Stimulated activated CD4-positive, alpha-beta T cell treated with anti-CD3 and anti-CD28 coated beads, TNF-alpha, amount 100 ng/mL, for 1 hour (primary cell): ENCODE measurements at places on chromosomes 5 and 9.

GRCh38 chr5:57243286-57244137 is 69.7 kb downstream of the GPBP1 start:
- DNase-seq, result no peak

DNA sequence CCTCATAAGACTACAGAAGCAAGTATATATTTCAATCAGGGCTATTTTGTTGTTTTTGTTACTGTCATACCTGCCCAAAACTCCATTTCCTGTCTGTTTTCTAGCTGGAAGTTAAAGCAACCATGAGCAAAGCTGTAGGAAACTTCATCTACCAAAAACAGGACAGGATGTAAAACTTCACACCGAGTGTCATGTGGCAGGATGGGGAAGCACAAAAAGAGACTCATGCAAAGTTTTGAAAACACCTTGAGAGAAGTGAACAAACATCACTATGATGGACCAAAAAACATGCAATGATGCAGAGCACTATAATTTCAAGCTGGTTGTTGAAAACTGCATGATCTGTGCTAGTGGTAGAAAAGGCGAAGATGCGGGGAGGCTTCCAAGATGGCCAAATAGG is 6.3 kb upstream of the GZMA start:
- no peak for DNase-seq

- no peak for DNase-seq
Observed at GRCh38 chr5:43039471-43040286, 440 bp downstream of the ANXA2R start.

GRCh38 chr9:114369216-114370130 is 18.3 kb downstream of the AKNA start:
- DNase-seq, result no peak

DNA sequence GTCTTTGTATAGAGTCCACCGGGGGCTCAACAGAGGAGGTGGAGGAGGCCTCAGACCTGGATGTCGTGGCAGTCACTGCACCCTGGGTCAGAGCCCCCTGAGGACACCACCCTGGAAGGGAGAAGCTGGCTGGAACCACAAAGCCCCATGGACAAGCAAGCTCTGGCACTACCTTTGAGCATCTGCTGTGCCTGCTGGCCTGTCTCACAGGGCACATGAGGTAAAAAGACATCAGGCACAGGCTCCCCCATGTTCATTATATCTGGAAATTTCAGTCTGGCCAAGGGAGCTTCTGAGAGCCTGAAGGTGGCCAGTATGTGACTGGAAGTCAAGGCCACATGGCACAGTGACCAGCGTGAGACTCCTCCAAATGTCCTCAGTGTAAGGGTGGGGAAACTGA is 22.9 kb downstream of the KCNMB1 start:
- no peak for DNase-seq

GRCh38 chr5:88967633-88968585 is 84.9 kb upstream of the MEF2C start:
- no peak for DNase-seq

DNA sequence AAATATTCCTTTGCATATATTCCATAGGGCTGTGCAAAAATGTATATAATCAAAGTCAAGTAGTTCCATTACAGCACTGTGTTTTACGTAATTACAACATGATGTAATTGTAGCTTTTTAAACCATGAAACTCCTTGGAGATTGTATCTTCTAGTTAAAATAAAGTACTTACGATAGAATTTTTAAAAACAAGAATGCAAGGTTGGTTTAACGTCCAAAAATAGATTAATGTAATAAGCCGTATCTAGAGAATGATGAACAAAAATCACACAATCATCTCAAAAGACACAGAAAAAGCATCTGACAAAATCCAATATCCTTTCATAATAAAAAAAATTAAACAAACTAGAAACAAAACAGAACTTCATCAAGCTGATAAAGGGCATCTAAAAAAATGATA is 86.2 kb downstream of the DENND1A start:
- no peak for DNase-seq

GRCh38 chr9:89535461-89535860 is 37.5 kb upstream of the SEMA4D start:
- no peak for DNase-seq

DNA sequence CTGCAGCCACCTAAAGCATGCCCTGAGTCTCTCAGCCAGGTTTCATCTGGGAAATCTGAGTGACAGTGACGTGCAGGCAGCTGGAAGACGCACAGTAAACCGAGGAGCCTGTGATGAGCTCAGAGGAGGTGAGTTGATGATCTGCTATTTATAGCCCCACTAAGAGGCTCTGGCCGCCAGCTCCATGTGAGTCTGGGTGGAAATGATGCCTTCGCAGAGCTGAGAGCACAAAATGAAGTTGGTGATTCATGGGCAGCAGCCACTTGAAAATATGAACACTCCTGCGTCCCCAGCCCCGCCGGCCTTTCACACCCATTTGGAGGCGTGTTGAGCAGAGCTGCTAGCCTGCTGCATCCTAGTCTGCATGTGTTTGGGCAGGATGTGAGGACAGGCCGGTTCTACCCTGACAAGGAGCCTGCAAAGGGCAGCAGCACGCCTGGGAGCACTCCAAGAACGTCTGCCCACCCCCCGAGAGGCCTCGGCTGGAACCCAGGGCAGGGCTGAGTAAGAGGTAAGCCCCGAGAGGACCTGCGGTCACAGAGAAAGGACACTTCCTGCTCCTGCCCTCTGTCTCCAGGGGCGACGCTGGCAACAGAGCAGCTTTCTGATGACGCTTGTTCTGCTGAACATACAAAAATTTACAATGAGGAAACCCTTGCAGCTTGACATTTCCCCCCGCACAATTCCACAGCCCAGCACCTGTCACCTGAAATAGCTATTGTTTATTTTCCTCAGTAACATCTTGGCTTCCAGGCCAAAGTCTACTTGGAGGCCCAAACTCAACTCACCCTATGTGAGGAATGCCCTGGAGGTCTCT is 25.1 kb upstream of the CDKN2AIPNL start:
- no peak for DNase-seq

GRCh38 chr5:124410539-124411488 is 335.6 kb downstream of the ZNF608 start:
- DNase-seq, result no peak

- DNase-seq, result no peak
Observed at GRCh38 chr5:52994266-52994665, 5.1 kb downstream of the ITGA2 start.

DNA sequence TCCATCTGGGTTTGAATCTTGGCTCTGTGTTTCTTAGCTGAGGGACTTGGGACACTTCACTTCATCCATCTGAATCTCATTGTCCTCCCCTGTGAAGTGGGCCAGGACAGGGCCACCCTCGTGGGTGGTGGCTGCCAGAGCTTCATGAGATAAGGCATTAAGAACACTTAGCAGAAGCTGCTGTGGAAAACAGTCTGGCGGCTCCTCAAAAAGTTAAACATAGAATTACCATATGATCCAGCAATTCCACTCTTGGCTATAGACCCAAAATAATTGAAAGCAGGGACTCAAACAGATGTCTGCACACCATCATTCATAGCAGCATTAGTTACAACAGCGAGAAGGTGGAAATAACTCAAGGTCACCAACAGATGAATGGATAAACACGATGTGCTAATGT is 42.4 kb upstream of the GGTA1 start:
- no peak for DNase-seq

DNA sequence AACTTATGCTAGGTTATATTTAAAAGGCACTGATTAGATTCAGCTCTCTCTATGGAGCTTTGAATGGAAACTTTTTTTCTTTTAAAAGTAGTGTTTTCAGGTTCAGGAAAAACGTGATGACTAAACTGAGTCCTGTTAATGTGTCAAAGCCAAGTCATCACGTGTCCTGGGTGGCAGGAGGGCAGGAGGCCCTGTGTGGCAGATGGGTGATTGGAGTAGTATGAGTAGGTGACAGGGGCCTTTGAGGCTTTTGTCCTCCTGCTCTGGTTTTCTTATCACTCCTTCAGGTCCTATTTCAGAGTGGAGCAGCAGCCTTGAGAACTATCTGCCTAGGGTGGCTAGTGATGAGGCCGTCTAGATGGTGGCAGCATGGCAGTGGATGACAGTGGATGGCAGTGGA is 17.7 kb upstream of the CARTPT start:
- no peak for DNase-seq

- no peak for DNase-seq
Observed at GRCh38 chr5:179348843-179349242, 3.6 kb upstream of the ADAMTS2 start.

GRCh38 chr5:10421896-10422691 is 19.6 kb upstream of the ROPN1L start:
- no peak for DNase-seq

GRCh38 chr5:143796125-143796524 is 15.8 kb upstream of the HMHB1 start:
- DNase-seq, result no peak

GRCh38 chr9:120161776-120162175 is 418.2 kb downstream of the CDK5RAP2 start:
- DNase-seq, result no peak

DNA sequence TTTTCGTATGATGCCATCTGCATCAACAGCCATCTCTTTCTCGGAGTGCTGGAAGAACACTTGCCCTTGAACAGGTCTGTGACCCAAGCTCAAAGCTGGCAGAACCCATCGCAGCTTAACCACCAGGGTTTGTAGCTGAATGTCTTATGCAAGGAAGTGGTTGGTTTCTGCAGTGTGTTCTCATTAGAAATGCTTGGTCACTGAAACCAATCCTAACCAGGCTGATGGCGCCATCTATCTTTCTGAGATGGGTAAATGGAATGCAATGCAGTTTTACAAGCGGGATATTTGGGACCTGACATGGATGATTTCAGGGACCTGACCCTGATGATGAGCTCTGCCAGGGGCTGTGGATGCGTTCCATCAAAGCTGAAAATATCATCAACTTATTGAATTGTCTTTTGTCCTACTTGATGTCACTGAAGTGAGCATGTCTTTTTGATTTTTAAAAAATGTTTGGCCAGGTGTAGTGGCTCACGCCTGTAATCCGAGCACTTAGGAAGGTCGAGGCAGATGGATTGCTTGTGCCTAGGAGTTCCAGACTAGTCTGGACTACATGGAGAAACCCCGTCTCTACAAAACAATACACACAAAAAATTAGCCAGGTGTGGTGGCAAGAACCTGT is 28.7 kb downstream of the DMRT3 start:
- no peak for DNase-seq

DNA sequence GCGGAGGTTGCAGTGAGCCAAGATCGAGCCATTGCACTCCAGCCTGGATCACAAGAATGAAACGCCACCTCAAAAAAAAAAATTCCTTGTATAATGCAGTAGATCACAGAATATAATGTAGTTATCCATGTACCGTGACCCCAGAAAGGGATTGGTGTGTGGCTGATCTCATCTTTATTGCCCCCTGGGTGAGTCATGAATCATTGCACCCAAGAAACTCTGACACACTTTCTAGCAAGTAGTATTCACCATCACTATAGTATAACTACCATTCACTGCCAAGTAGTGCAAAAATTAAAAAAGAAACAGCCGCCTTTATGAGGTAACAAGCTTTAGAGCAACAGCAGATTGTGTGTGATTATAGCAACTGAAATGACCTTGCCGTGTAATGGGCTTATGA is 23.7 kb upstream of the ANKH start:
- DNase-seq, result no peak

DNA sequence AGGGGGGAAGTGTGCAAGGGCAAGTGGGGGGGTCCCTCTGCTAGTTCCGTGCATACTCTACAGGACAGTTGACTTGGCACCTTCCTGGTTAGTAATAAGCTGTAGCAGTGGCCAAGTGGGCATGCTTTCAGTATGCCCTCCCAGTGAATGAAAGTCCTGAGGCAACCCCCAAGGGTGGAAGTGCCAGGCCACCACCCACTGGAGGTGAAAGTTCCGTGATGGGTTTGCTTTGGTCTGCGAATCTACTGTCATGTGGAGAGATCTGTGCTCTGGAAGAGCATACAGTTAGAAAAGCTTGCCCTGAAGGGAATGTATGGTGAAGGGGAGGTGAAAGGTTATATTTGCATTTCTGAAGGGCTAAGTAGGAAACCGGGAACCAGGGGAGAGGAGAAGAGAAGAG is 10.3 kb downstream of the FXN start:
- no peak for DNase-seq

GRCh38 chr9:6631207-6631512 is 14.4 kb downstream of the GLDC start:
- DNase-seq, result no peak

- DNase-seq, result no peak
Observed at GRCh38 chr5:38463634-38464521, 92.6 kb downstream of the LIFR start.

DNA sequence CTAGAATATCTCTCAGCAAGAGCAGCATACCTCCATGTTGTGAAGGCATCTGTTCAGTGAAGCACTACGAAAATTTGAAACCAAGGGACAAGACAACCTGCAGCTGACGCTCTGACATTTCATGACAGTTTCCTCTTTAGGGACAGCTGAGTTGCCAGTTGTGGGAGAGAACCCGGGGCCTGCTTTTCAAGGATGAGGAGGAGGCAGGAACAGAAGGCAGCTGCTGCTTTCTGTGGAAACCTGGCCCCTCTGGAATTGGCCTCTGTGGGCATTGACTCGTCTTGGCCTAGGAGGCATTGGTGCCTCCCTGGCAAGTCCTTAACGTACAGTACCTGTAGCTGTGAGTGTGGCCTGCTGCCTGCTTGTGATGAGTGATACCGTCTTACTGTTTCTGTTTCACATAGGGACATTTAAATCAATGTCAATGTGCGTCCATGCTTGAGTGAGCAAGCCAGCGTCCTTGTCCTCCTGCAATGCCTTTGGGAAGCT is 21.6 kb downstream of the SLC46A2 start:
- DNase-seq, result no peak

GRCh38 chr9:108963459-108964143 is 29.4 kb downstream of the ABITRAM start:
- DNase-seq, result no peak

GRCh38 chr5:41507501-41507900 is 2.9 kb downstream of the PLCXD3 start:
- no peak for DNase-seq

DNA sequence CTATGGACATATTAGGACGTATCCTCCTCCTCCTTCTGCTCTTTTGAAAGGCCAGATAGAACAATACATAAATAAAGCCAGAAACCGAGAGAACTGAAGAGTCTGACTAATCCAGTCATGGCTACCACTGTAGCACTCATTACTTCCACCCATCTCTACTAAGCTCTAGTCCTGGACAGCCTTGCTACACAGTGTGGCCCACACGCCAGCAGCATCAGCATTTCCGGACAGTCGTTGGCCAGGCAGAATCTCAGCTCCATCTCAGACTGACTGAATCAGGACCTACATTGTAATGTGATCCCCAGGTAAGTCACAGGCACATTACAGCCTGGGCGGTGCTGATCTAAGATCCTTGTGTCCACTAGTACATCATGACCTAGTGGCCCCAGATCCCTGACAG is 182.9 kb downstream of the DRD1 start:
- no peak for DNase-seq

- DNase-seq, result no peak
Observed at GRCh38 chr5:16664368-16664767, 47.6 kb upstream of the RETREG1 start.

DNA sequence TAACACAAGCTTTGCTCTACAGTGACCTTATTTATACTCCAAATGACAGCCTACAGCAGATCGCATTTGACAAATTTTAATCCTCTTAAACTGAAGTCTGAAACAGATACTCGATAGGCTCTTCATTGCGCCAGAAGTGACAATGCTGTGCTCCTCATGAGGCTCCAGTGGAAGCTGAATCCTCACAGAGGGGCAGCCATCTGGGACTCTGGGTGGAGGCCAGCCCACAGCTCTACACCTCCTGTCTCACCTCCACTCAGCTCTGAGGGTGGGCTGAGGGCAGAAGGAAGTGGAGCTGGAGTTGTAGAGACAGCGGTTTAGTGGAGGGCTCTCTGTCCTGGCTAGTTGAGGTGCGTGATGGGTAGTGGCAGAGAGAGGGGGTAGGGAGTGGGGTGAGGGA is 283.3 kb upstream of the ANKRD55 start:
- DNase-seq, result no peak
